Suprapubic skin (tissue), 4 donors: ENCODE measurements at places on chromosomes 7 and 10.

DNA sequence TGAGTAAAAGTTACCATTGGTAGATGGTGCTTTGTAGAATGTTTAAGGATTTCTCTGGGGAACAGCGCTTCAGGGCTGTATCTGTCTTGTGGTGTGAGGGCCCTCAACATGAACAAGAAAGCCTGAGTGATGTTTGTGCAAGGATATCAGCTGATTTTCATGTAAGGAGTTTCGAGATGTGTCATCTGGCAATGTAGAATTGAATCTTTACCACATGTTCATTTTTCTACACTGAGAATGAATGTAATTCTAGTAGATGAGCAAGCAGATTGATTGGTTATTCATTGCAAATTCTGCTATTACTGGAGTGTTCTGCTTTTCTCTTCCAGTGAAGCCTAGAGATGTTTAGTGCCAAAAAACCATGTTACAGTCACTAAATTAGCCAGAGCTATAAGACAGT is 87.7 kb downstream of the ST7 start:
- no peaks in the 10 kb centered on the region for H3K27me3 ChIP-seq
- no peak for DNase-seq
- peaks cover under 1% of the 10 kb centered on the region for H3K4me1 ChIP-seq
- H3K36me3 ChIP-seq: no peaks in the 10 kb centered on the region
- H3K27ac ChIP-seq: no peak overlapping the region

GRCh38 chr7:143289421-143289820 is 1.3 kb downstream of the CASP2 start:
- H3K27ac ChIP-seq: peak overlapping the region; percentile 90
- peak overlapping the region; percentile 84 for H3K4me3 ChIP-seq
- no peaks in the 10 kb centered on the region for H3K27me3 ChIP-seq
- peaks cover 32% of the 10 kb centered on the region for H3K36me3 ChIP-seq
- DNase-seq: no peak

DNA sequence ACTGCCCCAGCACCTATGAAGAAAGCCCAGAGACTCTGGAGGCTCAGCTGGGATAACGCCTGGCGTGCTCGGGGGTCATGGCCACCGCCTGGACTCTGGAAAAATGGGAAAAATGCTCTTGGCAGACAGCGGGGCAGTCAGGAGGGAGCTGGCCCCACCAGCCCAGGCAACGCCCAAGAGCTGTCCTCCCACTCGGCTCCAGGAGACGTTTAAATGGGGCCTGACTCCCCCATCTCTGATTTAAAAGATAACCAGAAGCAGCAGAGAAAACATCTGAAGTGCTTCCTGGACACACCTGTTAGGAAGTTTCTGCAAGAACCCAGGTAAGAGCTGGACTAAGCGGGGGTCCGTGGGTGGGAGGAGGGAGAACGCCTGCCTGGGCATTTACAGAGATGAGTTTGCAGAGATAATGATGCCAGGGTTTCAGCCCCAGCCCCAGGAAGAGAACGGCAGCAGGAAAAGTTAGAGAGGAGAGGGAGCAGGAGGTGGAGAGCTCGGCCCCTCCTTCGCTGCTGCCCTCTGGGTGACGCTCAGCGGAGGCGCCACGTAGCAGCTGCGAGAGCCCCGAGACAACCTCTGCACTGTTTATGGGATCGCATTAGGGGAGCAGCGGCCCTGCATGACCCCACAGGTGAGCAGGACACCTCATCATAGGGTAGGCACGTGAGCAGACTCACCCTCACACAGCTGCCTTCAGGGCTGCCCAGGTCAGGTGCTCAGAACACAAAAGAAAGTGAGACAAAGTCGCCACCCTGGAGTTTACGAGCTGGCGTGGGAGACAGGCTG is 83.5 kb upstream of the INSIG1 start:
- peak overlapping the region; percentile 49 for H3K27ac ChIP-seq
- no peak for DNase-seq
- H3K36me3 ChIP-seq: no peaks in the 10 kb centered on the region
- peak overlapping the region; percentile 45 for H3K4me3 ChIP-seq

DNA sequence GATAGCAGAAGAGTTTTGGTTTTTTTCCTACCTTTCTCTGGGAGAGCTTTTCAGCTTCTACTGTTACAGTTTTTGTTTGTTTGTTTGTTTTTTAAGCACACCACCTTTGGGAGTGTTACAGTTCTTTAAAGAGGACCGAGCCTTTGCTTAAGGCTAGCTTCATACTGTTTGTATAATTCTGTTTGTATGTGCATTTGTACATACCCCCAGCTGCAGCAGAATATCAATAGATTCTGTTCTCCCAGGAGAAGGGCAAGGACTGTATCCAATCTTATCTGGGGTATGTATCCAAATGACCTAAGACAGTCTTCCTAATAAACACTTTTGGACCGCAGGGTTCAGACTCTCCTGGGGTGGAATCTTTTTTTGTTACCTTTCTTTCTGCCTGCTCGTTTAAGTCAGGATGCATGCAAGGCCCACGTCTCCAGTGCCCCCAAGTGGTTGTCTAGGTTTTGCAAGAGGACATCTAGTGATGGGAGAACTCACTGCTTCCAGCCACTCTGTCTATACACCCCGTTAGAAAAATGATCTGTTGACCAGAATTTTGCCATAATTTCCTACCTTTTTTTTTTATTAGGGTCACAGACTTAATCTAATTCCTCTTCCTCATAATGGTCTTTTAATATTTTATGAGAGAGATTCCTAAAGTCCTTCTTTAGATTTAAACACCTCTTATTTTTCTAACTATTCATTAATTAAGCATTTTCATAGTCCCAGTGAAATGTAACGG is 23.9 kb downstream of the NRF1 start:
- H3K4me3 ChIP-seq: no peak overlapping the region
- H3K36me3 ChIP-seq: no peaks in the 10 kb centered on the region
- DNase-seq: no peak
- H3K4me1 ChIP-seq: no peaks in the 10 kb centered on the region

DNA sequence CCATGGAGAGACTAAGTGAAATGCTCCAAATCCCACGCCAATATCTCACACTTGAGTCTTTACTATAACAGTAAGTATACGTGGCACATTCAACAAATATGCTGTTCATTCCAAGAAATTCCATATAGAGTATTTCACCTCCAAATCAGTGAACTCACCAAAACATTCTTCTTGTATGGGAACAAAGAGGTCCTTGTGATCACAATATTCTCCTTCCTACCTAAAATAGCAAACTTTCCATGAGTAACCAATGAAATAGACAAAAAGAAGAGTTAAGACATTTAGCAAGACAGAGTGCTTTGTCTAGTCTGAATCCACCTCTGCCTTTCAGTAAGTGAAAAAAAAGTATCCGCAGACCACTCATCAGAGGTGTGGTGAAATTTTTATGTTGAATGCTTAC is 77.3 kb upstream of the NXPH1 start:
- H3K27ac ChIP-seq: no peak overlapping the region
- H3K4me3 ChIP-seq: no peak overlapping the region
- no peaks in the 10 kb centered on the region for H3K27me3 ChIP-seq
- H3K36me3 ChIP-seq: no peaks in the 10 kb centered on the region
- no peaks in the 10 kb centered on the region for H3K4me1 ChIP-seq

DNA sequence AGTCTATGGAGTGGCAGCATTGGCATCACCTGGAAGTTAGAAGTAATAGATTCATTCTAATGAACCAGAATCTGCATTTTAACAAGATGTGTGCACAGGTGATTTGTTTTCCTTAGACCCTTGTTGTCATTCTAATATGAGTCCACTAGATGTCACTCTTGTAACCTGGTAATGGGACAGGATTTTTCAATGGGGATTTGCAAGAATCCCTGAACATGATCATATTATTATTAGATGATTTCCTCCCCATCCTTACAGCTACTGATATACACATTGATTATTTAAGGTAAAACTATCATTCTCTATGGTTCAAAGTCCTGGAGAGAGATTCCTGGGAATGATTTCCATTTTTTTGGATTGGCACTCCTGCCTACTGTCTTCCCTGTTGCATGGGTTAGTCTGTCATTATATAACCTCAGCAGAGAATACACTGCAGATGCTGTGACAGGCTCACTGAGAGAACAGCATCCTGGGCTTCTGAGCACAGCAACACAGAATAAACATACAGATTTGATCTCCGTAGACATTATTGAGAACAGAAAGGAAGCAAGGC is 194.9 kb downstream of the SUGCT start:
- H3K4me3 ChIP-seq: no peak overlapping the region
- no peaks in the 10 kb centered on the region for H3K27me3 ChIP-seq
- no peak overlapping the region for H3K27ac ChIP-seq
- H3K36me3 ChIP-seq: no peaks in the 10 kb centered on the region

- H3K36me3 ChIP-seq: no peaks in the 10 kb centered on the region
- DNase-seq: no peak
- no peak overlapping the region for H3K4me3 ChIP-seq
- peaks cover 27% of the 10 kb centered on the region for H3K4me1 ChIP-seq
Measured at GRCh38 chr7:28156401-28156800, 24.2 kb downstream of the JAZF1 start.

DNA sequence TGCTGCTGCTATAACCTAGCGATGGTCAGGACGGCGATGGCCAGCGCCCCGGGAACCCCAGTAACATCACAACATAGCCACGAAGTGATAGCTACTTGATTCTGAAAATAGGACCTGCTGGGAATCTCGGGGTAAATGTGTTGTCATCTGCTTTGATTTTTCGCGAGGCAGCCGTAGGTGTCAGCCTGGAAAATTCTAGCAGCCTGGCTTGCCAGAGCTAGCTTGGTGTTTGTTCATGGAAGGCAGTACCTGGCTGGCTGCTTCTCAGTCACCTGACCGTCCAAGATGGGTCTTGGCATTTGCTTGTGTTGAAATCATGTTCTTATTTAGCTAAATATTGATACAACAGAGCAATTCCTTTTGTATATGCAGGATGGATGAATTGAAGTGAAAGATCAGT is 82.4 kb upstream of the BTBD16 start:
- H3K27me3 ChIP-seq: no peaks in the 10 kb centered on the region
- H3K27ac ChIP-seq: peak overlapping the region; percentile 3
- no peak overlapping the region for H3K4me3 ChIP-seq
- DNase-seq: no peak
- peaks cover 5% of the 10 kb centered on the region for H3K36me3 ChIP-seq
- peaks cover 2% of the 10 kb centered on the region for H3K4me1 ChIP-seq

DNA sequence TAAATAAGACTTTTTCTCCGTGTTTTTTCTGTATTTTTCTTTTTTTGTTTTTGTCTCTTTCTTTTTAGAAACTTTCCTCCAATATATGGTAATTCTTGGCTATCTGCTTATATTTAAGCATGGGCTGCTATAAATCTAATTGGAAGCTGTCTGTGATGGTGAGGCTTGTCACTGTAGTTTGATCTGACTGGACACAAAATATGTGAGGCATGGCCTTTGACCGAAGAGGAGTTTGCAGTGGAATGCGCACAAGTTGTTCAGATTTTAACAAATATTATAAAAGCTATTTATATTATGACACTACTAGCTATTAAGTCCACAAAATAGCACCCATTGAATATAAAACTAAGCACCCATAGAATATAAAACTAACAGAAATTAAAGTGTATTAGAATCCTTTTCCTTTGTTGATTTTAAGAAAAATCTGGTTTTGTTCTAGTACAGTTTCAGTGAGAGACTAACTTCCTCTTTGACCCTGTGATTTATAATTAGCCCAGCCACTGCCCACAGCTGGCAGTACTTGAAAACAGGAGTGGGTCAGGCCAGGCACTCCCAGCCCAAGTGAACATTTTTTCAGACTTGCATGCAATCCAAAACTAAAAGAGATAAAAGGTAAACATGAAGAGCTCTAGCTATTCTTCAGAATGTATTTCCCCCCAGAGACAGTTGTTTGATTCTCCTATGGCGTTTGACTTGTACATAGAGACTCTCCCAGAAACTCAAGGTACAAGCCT is 69.9 kb upstream of the FGL2 start:
- DNase-seq: no peak
- H3K27ac ChIP-seq: no peak overlapping the region
- no peaks in the 10 kb centered on the region for H3K27me3 ChIP-seq
- H3K4me1 ChIP-seq: no peaks in the 10 kb centered on the region

- H3K4me3 ChIP-seq: no peak overlapping the region
- H3K4me1 ChIP-seq: no peaks in the 10 kb centered on the region
- DNase-seq: no peak
- H3K27ac ChIP-seq: no peak overlapping the region
Measured at GRCh38 chr7:133121175-133121844, 39.4 kb upstream of the CHCHD3 start.

DNA sequence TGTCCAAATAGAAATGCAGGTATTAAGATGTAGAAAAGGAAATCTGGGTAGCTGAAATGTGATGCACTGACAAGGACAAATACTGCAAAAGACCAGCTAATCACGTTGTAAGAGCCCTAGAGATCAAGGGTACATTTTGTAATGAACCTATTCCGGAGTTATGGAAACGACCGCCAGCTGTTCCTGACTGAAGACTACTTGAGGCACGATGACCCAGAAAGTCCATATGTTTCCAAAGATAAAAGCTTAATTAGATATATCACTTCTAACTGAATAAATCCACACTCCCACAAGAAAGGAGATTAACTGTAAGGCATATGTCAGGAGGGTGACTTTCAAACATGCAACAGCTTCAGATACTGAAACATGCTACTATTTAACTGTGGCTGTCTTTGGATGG is 253.5 kb downstream of the NSUN6 start:
- H3K4me3 ChIP-seq: no peak overlapping the region
- H3K36me3 ChIP-seq: no peaks in the 10 kb centered on the region
- H3K27ac ChIP-seq: no peak overlapping the region
- no peak for DNase-seq

DNA sequence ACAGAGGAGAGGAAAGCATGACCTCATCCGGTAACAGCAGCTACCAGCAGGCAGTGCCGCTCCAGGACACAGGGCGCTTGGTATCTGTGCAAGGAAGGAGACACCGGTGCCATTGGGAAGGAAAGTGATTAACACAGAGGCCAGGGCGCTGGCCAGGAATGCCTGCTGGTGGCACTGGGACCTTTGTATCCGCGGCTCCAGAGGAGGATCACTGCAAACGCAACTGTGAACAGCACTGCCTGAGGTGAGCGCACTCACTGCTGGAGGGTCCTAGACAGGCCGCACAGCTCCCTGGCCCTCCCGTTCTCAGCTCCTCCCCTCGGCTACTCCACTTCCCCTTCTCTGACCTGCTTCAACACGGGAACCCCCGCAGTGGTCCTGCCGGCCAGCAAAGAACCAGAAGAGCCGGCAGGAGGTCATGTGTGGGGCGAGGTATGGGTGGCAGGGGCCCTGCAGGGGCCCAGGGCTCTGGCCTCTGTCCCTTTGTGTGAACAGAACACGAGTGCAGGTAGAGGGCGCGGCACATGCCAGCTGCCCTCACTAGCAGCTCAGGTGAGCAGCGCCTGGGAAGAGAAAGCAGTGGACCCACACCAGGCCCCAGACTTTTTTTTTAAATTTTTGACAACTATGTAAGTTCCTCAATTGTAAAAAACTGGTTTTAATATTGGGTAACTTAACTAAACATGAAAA is 107.6 kb downstream of the VIPR2 start:
- no peaks in the 10 kb centered on the region for H3K4me1 ChIP-seq
- DNase-seq: peak; percentile 32
- H3K27ac ChIP-seq: no peak overlapping the region
- no peak overlapping the region for H3K4me3 ChIP-seq
